ENCODE measurements at places on chromosomes 5 and 9.

DNA sequence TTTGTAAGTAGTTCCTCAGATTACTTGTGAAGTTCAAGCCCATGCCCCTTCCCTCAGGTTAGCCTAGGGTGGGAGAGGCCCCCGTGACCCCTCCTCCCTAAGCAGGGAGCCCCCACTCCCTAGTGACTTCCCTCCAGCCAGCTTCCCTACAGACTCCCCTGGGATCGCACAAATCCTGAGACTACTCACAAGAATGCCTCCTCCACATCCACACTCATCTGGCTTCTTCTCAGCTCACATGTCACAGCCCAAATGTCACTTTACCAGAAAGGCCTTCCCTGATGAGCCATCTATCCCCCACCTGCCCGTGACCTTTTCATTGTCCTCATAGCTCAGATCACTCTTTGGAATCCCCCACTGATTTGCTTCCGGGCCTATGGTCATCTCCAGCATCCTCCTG, 96.7 kb upstream of the ARAP3 start:
- DNase-seq, result no peak

DNA sequence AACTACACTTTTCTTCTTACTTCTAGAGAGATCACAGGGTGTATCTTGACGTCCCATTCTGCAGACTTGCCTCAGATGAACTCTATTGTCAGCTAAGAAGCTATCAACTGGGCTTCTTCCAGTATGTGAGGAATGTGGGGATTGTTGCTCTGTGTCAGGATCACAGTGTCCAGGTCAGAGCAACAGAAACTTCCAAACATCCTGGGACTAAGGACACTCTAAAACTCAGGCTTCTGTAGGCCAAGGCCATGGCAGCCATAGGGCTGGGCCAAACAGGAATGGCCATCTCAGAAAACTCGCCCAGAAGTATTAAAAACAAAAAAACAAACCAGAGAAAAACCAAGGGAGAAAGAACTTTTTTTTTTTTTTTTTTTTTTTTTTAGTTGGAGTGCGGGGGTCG, 210.0 kb upstream of the CLINT1 start:
- no peak for DNase-seq

DNA sequence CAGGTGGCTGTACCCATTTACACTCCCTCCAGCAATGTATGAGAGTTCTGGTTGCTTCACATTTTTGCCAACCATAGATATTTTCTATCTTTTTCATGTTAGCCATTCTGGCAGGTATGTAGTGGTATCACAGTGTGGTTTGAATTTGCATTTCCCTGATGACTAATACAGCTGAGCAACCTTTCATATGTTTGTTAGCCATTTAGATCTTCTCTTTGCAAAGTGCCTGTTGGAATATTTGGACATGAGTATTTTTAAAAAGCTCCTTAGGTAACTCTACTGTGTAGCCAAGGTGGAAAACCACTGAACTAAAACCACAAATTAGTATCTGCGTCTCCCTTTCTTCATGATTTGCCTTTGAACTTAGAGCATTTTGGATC, 31.9 kb downstream of the IRF1 start:
- no peak for DNase-seq

GRCh38 chr9:96554801-96555566, 64.7 kb downstream of the CDC14B start:
- DNase-seq, result no peak

GRCh38 chr9:76926324-76926741, 20.4 kb upstream of the PRUNE2 start:
- no peak for DNase-seq

DNA sequence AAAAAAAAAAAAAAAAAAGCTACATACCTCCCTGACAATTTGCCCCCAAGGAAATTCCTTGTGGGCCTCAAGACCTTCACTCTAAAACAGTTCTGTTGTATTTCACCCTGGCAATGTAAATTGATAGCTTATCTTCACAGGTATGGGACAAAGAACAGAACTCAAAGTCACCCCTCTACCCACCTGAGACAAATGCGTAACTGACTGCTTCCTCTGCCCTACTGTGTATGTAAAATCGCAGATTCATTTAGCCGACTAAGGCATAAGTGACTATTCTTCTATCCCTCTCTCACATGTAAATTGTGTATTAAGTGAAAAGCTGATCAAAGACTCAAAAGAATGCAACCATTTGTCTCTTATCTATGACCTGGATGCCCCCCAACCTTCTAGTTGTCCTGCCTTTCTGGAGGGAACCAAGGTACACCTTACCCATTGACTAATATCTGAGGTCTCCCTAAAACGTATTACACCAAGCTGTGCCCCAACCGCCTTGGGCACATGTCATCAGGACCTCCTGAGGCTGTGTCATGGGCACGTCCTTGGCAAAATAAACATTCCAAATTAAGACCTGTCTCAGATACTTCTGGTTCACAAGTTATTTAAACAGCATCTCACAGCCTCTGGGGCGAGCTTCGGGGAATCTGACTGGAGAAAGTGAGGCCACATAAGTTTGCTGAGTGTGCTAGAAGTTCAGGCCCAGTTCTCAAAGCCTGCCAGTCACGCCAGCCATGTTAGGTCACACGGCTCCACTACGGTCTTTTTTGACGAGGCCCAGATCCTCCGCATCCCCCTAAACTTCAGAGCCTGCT, 954 bp downstream of the TBCA start:
- no peak for DNase-seq

DNA sequence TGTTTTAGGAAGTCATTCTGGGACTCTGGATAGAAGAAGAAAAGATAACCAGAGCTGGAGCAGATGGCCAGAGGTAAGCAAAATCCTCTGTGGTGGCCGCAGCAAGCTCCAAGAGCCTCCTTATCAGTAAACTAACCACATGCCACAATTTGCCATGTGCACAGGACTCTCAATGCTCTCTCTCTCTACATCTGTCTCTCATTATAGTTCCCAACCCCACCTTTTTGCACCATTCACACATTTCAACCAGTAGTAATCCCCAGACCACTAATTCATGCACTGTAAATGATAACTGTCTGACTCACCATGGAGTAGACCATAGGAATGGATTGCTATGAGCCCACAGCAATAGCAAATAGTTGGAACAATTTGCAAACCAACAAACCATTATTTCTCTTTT, 526.1 kb downstream of the TLR4 start:
- DNase-seq, result no peak

GRCh38 chr5:44747396-44747795, 61.4 kb upstream of the MRPS30 start:
- DNase-seq, result no peak

GRCh38 chr5:136703706-136704105, 338.4 kb upstream of the TRPC7 start:
- DNase-seq, result no peak

DNA sequence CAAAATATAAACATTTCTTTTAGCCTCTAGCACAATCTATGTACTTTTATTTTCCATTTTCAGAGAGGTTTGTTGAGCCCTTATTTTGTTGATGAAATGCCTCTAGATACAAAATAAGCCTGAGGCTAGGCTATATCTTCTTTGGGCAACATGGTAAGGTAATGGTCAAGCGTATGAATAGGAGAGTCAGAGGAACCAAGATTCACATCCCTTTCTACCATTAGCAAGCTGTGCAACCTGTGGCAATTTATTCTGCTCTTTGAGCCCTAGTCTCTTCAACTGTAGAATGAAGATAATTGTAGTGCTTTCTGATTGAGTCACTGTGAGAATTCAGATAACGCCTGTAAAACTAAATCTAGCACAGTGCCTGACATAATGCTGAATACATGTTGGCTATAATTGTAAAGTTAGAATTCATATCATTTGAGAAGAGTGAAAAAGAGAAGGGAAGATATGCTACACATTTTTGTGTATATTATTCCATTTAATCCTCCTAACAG, 412.5 kb downstream of the CCDC171 start:
- no peak for DNase-seq

GRCh38 chr9:14092344-14092743, 221.6 kb downstream of the NFIB start:
- DNase-seq, result no peak

GRCh38 chr9:37390759-37391158, 31.7 kb upstream of the GRHPR start:
- DNase-seq, result no peak

GRCh38 chr9:105331755-105332154, 87.3 kb downstream of the SLC44A1 start:
- DNase-seq, result no peak

GRCh38 chr5:165157219-165157618, 1651.8 kb downstream of the MAT2B start:
- DNase-seq, result no peak

DNA sequence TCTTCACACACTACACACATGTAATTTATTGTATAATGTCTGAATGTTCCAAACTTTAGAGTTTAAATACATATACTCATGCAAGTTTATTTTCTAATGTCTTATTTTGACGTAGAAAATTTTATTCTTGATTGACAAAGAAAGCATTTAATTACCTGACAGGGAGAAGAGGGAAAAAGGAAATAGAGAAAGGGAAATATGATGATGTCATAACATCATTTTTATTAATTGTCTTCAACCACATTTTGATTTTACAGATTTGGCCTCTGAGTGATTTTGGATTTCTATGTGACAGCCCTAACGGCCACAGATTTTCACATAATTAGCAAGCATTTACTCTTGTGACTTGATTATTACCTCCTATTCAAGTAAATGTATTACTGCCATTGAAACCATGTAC, 106.1 kb upstream of the FSTL4 start:
- DNase-seq, result no peak

DNA sequence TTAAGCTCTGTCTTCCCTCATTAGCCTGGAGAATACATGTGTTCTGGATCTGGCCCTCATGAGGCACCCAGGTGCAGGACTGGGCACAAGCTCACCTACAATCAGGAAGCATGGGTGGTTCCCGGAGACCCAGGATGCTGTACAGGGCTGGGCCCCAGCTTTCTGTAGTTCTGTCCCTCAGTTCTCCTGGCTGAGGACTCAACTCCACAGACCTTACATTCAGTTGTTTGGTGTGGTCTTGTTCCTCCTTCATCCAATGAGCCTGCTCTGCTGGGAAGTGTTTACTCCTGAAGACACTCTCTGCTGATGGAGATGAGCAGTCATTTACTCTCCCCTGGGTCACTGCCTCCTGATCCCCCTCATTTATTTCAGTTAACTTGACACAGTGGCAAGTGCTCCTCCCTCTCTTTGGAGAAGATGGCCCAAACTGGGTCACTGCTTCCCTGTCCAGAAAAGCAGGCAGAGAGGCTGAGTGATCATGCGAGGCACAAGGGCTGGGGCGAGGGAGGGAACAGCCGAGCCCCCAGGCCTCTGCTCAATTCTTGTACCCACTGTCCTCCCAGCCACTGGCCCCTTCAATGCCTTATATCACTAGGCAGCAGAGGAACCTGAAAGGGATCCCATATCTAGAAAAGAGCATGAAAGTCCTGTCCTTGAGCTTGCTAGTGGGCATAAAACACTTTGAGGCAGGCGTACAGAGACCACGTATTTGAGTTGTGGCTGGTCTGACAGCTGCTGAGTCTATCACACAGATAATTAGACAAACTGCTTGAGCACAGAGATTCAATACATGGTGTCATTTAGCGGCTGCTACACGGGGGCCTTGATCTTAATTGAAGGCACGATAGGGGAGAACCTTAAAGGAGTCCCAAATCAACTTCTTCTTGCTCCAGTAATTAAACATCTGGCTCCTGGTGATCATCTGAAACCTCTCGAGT, 221.7 kb downstream of the FSTL4 start:
- DNase-seq, result no peak

DNA sequence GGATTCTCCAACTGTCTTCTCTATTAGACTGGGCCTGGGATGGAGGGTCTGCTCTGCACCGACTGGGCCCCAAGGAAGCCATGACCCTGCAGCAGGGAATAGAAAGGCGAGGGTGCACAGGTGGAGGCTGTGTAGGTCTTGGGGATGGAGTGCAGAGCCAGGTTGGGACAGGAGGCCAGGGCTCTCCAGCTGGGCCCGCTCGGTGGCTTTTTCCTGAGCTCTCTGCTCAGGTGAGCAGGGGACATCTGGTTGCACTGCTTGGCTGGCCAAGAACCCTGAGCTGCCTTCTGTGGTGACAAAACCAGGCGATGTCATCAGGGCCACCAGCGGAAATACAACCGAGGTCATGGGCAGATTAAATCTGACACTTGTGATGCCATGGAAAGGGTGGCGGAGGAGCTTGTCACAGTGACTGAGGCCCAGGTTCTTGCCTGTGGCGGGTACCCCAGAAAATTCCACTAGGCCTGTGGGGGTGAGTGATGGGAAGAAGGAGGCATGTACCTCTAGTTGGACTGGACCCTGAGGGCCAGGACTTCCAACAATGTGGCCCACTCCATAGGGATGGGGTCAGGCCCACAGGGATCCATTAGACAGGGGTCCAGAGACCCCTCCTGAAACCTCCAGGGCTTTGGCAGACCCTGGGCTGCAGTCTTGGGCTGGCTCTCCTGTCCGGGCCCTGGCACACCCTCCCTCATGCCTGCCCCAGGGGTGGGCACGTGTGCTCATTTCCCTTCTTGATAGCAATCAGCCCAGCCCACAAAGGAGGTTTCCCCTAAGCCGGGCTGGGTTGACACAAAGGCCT, 4.4 kb upstream of the IL3 start:
- DNase-seq, result no peak

DNA sequence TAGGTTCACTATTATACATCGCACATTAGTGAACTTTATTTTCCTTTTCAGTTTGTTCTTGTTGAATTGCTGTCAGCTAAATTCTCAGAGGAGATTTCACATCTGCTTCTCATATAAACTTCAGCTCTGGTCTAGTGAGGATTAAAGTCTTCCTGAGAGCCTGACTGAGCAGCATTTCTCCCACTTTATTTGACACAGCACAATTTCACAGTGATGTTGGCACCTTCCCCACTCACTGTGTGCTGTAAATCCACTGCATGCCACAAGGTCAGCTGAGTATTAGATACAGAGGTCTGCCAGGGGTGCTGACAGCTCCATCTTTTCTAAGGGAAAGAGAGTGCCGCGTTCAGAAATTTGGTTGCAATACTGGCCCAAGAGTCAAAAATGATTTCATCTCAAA, 567.4 kb downstream of the PRR16 start:
- peak; percentile 43 for DNase-seq

GRCh38 chr5:151454166-151454565, 6.8 kb downstream of the SLC36A1 start:
- no peak for DNase-seq

DNA sequence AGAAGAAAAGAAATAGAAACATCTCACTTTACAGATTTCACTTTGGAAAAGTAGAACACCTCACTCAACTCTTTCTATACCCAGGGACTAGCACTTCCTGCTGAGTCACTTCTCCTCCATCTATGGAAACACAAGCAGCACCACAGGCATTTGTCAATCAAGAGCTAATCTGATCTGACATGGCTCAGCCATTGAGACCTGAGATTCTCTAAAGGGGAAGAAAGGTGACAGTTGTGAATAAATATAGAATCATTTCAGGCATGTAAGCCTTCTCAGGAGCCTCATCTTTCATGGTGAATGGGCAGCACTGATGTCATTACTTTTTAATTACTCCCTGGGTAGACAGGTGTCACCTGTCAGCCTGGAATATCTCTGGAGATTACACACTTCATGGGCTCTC, 559.8 kb downstream of the HINT1 start:
- DNase-seq, result no peak

DNA sequence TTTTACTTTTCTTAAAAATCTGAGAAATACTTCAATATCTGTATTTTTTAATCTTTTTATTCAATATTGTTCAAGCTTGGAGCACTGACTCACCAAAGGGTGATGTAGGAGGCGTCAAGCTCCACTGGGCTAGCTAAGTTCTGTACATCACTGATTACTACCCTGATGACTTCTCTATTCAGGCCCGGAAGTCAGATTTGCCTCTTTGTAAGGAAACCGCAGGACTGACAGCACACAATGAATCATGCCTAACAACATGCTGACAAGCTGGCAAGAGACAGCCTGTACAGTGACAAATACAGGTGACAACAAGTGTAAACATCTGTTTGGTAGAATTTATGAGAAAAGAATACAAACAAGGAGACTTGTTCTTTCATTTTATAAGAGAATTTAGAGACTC, 627.9 kb upstream of the RORB start:
- DNase-seq, result no peak

Data from left hindlimb (tissue), 1 donor.